T-helper 17 cell (primary cell): ENCODE measurements at places on chromosomes 11 and 22.

GRCh38 chr11:61522881-61523280 is 14.3 kb downstream of the LRRC10B start:
- DNase-seq, result no peak

GRCh38 chr11:2963761-2964160 is 28.4 kb downstream of the NAP1L4 start:
- no peak for DNase-seq

GRCh38 chr11:69697861-69698260 is 6.0 kb downstream of the FGF19 start:
- DNase-seq, result no peak

DNA sequence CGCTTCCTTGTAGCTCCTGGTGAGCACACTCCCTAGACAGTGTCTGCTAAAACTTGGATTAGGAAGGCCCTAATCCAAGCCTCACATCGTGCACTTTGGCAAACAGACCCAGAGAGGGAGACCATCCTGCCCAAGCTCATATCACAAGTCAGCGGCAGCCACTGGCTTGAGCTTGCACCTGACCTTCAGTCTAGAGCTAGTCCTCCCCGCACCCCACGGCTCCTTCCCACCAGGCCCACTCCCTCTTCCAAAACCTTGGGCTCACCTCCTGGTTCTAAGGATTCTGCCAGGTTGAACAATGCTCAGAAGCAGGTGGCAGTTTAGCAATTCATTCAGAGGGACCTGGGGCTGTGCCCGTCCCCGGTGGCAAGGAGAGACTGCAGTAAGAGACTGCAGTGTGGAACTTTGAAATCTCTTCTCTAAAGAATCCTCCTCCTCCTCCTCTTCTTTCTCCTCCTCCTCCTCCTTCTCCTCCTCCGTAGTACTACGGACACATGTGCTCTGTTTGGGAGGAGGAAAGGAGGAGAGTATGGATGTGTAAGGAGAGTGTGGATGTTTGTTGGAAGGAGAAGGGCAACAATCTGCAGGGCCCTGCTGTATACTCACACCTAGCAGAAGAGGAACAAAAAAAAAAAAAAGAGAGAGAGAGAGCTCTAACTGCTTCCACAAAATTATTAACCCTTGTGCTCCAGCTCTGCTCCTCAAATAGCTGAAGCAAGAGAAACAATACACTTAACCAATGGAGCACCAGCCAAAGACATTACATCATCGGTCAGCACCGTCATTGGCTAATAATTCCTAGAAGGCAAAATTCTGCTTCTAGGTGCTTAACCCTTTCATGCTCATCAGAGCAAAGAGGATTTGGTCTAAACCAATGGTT is 6.0 kb downstream of the SYN3 start:
- no peak for DNase-seq

- DNase-seq, result no peak
Measured at GRCh38 chr11:34962034-34962433, 45.6 kb downstream of the PDHX start.

- DNase-seq, result no peak
Measured at GRCh38 chr22:44974454-44974853, 35.4 kb downstream of the PHF21B start.

DNA sequence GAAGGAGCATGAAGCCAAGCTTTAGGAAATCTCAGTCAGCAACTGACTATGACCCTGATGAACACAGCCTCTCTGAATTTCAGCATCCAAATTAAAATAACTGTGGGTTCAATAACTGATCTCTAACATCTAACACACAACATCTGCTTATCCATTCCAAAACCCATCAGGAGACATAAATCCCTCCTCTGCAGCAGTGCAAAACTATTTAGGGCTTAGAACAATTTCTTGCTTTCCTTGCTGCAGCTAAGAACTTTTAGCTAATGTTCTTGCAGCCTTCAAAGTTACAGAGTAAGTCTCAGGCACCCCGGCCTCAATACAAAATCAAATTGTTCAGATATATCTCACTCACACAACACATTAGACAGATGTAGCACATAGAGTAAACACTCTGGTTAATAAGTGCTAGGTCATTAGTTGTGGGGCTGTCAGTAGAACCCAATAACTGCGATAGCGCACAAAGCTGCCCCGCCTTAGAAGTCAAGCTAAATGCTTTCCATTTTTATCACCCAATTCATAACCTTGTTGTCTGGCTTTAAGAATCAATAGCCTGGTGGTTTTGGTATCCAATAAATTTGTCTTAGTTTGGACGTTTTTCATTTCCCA is 139.6 kb downstream of the LARGE1 start:
- no peak for DNase-seq

- DNase-seq, result no peak
Measured at GRCh38 chr11:45169310-45170072, 23.1 kb downstream of the PRDM11 start.

- no peak for DNase-seq
Measured at GRCh38 chr11:58980159-58980843, 41.0 kb downstream of the GLYATL1 start.

- DNase-seq, result no peak
Measured at GRCh38 chr11:66450560-66450959, 11.9 kb upstream of the MRPL11 start.

- no peak for DNase-seq
Measured at GRCh38 chr11:10298342-10298741, 4.3 kb upstream of the SBF2 start.

DNA sequence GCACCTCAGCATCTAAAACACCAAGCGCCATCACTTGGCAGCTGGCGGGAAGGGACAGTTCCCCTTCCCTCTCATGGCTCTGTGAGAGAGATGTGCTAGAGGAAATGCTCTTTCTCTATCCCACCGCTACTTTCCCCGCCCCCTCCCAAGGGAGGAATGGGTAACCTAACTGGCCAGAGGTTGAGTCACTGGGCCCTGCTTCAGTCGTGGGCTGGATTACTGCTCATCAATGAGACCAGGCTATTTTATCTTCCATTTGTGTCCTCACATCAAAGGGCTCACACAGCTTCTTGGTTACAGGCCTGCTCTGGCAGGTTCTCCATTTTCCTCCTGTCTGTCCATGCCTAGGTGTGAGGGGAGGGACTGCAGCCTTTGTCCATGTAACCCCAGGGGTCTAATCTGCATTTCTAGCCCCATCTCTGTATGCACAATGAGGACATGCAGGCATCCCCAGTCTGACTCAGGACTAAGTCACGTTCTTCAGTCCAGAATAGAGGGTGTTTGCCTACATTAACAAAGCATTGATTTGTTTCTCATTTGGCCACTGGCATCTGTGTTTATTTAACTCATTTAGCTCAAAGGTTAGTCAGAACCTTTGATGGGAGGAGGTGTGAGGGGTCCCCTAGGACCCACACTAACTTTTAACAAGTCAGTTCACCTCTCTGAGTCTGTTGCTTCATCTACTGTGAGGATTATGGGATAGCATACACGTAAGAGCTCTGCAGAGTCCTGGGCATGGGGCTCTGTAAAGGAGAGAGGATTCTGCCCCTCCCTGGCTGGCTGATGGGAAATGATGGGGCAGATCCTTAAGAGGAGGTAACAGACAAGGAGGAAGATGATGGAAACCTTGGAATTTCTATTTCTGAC is 99.1 kb downstream of the XRRA1 start:
- DNase-seq, result no peak

- DNase-seq, result no peak
Measured at GRCh38 chr11:43951231-43951630, 8.8 kb downstream of the C11orf96 start.

DNA sequence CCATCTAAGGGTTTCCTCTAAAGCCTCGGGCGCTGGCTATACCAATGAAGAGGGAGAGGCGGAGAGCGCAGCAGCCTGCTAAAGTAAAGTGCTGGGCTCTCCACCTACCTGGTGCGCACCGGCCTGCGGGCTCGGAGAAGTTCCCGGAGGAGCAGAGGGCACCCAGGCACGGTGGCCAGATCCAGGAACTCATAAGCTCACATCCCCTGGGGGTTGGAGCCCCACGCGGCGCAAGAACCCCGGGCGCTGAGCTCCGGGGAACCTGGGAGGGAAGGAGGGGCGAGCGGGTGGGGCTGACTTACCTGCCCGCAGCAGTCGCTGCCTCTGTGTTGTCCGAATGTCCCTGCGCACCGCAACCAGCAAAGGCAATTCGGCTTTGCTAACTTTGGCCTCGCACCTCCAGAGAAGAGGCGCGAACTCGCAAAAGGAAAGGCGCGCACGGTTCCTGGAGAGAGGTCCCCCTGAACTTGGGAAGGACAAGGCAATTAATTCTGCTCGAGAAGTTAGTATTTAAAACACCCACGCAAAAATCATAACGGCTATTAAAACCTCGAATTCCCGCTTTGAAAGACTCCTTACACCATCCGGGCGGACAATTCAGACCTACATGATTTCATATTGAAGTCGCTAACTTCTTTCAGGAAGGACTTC is 127.6 kb upstream of the C11orf58 start:
- no peak for DNase-seq

- no peak for DNase-seq
Measured at GRCh38 chr22:40221055-40221414, 43.3 kb downstream of the TNRC6B start.

DNA sequence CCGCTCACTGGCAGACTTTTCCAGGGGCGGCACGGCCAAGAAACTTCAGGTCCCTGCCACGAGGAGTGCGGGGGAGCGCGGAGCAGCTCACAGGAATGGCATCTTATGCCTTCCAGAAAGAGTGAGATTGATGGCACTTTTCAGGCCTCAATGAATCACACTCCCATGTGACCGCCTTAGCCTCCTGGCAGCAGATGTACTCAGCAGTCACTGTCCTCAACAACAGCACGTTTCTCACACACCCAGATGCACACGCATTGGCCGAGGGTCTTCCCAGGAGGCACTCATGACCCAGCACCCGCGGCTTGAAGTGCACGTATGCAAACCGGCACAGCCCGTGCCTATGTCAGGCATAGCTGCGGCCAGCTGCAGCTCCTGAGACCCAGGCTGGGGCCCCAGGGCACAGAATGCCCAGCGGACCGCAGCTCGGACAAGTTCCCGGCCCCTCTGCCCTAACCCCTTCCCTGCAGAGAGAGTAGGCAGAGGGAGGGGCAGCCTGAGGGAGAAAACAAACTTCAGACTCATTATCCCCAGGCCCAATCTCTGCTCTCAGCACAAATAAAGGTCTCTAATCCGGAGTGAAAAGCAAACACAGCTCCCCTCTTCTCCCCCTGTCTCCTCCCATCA is 48.3 kb downstream of the RPUSD4 start:
- DNase-seq, result no peak

DNA sequence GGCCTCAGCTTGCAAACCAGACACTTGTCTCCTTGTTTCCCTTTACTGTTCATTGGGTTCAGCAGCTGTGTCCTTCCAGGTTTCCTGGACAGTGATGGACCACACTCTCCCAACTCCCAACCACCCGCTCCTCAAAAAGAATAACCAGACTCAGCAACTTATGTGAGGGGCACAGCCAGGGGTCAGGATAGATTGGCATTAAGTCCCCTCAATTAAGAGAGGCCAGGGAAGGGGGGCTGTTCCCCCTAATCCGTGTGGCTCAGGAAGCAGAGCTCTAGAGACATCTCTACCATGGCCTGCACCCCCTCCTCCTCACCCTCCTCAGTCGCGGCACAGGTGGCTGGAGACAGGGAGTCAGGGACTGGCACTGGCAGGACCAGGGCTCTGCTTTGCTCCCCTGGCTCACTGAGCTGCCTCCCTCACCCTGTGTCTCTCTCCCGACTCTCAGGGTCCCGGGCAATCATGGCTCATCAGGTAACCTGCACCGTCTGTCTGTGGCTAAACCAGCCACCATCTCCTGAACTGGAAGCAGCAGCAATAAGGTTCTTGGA is 111.7 kb downstream of the ZNF280B start:
- no peak for DNase-seq
